ENCODE measurements at places on chromosomes 2 and 18.

DNA sequence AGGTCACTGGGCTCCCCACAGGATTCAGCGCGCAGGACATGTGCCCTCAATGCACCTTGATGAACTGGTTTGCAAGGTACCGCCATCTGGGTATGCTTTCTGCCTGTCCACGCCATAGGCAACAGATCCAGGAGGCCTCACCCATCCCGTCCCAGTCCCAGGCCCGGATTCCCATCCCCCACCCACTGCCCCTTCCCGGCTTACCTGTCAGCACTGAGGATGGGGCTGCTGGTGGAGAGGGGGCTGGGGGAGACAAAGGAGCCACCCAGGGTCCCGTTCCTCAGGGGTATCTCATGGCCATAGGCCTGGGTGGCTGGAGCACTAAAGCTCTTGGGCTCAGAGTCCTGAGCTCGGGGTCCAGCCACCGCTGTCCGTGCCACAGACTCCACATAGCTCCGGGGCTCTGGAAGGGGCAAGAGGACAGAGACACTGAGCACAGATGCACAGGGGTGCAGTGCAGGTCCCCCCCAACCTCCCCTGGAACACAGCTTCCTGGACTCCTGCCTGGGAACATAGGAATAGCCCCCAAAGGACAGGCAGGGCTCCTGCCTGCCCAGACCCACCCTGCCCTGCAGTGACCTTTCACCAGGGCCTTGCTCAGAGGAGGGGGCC is 181.2 kb downstream of the TNS1 start:
- no peak for DNase-seq

DNA sequence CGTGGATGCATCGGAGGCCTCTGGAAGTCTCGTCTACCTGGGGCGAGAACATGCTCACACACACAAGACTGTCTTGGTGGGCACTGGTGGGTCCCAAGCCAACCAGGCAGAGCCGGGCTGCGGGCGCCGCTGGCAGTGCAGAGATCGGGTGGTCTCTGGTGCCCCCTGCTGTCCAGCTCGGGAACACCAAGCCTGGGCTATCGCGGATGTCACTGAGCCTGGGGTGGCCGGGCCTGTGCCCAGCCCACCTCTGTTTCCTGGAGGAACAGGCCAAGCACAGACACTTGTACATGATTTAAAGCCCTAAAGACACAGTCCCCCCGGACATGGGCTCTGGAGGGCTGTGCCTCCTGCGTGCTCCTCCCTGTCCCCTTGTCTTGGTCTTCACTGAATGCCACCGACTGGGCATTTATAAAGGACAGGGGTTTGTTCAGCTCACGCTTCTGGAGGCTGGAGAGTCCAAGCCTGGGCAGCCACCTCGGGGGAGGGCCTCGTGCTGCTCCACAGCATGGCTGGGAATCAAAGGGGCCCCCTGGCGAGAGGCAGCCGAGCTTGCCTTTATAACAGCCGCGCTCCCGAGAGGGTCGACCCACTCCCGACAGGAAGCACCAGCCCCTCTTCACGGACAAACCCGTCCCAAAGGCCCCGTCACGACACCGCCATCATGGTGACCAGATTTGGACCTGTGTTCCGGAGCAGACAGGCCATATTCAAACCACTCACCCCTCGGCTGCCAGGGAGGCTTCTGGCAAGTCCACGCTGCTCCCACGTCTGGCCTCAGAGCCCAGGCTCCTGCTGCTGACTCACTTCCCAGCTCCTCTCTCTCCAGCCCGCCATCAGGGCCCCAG is 3.6 kb upstream of the OTOS start:
- peak; percentile 22 for DNase-seq

GRCh38 chr2:71892423-71892730 is 255.3 kb downstream of the CYP26B1 start:
- DNase-seq = no peak

GRCh38 chr2:218781691-218782527 is at the start of gene CYP27A1:
Gene CYP27A1 (plus strand): TSS chr2:218782147. CDS start chr2:218782183, 36 bp downstream.
- peak; percentile 18 for DNase-seq

GRCh38 chr2:48531141-48531648 is 1.2 kb downstream of the STON1 start:
- DNase-seq = no peak

- DNase-seq = peak; percentile 67
Measured at GRCh38 chr2:85539361-85540132, 579 bp downstream of the MAT2A start.

DNA sequence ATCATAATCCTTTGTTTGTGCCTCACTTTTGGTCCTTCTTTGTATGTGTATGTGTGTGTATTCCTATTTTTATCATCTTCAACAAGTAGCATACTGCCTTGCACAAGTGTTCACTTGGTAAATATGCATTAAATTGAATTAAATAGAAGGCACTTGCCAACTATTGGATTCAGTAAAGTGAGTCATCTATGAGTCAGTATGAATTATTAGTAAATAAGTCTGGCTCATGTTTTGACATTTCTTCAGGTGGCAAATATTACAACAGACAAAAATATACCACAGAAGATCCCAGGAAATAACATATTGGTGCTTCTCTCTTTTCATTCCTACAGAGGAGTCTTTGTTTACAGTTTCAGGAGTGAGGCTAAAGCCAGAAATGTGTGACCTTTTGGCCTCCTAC is 84.1 kb downstream of the CDK15 start:
- no peak for DNase-seq

DNA sequence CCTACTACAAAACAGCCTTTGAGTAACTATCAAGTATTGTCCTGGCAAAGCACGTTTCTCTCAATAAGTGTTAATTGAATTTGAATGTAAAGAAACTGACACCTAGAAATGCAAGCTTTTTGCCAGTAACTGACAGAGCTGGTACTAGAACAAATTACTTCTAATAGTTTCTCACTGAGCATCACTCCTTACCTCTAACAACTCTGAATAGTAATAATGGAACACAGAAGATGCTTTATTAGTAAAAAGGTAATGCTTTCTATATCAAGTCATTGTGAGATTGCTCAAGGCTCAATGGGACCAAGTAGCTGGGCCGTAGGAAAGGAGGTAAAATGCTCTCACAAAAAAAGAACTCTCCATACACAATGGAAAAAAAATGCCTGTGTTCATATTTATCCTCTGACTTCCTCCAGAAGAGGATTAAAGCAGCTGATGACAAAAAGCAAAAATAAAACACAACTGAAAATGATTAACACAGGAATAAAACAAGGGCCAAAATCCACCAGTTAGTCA is 11.8 kb downstream of the RASGRP3 start:
- DNase-seq = no peak

GRCh38 chr2:158756331-158756730 is 38.8 kb upstream of the DAPL1 start:
- DNase-seq = no peak

- DNase-seq = peak; percentile 16
Measured at GRCh38 chr2:237900891-237901831, 41.7 kb downstream of the RAMP1 start.

GRCh38 chr2:157375384-157375783 is 49.8 kb upstream of the ERMN start:
- no peak for DNase-seq

DNA sequence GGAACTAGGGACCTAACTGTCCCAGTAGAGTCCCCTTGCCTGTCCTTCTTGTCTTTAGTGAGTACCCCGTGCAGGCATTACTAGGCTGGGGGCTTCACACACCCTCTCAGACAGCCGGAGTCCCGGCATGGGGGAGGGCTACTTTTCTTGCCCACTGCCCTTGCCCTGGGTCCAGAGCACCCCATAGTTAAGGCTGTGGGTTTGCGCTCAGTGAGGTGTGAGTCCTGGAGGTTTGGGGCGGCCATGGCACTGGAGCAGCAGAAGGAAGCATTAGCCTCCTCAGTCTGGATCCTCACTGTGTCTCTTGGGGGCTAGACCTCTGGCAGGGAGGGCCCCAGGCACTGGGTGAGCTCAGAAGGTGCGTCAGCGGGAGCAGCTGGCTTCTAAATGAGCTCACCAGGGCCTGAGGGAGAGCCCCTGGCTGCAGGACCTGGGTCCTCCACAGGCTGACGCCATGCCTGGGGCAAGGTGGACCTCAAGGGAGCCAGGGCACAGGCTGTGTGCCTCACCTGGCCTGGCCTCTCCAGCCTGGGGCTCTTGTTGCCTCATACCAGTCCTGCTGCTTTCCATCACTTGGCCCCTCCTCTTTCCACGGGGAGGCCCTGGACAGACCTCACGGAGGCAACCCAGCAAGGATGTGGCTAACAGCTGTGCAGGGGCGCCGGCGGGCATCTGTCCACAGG is 27.4 kb downstream of the HS6ST1 start:
- DNase-seq = no peak

- no peak for DNase-seq
Measured at GRCh38 chr18:36812678-36813077, 16.1 kb downstream of the TPGS2 start.

GRCh38 chr2:135962366-135963123 is 22.9 kb downstream of the DARS1 start:
- DNase-seq = no peak

GRCh38 chr18:64037812-64038414 is 68.0 kb downstream of the SERPINB8 start:
- peak; percentile 37 for DNase-seq

DNA sequence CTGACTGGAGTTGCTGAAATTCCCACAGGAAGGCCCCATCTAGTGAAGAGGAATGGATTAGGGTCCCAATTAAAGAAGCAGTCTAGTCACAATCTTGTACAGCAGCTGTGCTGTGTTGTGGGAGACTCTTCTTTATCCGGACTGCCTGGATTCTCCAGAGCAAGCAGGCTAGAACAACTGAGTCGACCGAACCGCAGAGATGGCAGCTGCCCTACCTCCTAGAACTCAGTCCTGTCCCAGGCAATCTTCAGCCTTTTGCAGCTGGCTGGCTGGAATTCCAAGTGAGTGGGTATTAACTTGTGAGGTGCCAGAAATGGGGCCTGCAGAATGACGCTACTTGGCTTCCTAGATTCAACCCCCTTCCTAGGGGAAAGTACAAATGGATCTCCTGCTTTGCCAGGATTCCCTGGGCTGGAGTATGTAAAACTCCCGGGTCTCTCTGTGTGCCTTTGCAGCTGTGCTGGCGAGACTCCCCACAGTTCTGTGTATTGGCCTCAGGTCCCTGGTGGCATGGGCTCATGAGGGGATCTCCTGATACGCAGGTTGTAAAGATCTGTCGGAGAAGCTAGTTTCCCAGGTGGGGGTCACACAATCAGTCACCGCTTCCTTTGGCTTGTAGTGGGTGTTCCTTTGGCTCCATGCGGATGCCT is 1952.6 kb upstream of the LRRTM1 start:
- no peak for DNase-seq
